ENCODE measurements at places on chromosomes 13 and 19.

GRCh38 chr13:78168981-78169380 is 250.3 kb upstream of the EDNRB start:
- DNase-seq = no peak

- DNase-seq = no peak
Observed at GRCh38 chr19:33441828-33442227, 68.3 kb downstream of the CEBPG start.

DNA sequence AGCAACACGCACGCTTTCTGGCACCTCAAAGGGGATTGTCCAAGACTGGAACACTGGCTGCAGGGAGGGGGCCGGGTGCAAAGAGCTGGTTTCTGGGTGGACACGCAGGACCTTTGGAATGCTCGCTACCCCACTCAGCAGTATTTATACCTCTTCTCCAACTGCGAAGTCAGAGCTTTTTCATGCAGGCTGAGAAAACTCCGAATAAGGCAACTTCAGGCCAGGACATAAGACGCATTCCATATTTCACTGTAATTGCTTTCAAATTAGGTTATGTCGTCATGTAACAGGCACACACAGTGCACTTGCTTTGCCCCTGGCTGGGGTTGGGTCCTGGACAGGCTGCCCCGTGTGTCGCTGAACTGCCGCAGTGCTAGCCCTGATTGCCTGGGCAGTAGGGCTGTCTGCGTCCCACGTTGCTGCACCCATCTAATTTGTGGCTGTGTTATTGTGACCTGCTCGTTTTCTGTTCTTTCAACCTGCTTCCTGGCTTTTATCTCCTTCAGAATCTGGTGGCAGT is 44.5 kb downstream of the ACTN4 start:
- DNase-seq = no peak

- no peak for DNase-seq
Observed at GRCh38 chr19:33948651-33949335, 152.1 kb downstream of the KCTD15 start.

- peak; percentile 20 for DNase-seq
Observed at GRCh38 chr13:71218960-71219359, 648.0 kb downstream of the DACH1 start.

DNA sequence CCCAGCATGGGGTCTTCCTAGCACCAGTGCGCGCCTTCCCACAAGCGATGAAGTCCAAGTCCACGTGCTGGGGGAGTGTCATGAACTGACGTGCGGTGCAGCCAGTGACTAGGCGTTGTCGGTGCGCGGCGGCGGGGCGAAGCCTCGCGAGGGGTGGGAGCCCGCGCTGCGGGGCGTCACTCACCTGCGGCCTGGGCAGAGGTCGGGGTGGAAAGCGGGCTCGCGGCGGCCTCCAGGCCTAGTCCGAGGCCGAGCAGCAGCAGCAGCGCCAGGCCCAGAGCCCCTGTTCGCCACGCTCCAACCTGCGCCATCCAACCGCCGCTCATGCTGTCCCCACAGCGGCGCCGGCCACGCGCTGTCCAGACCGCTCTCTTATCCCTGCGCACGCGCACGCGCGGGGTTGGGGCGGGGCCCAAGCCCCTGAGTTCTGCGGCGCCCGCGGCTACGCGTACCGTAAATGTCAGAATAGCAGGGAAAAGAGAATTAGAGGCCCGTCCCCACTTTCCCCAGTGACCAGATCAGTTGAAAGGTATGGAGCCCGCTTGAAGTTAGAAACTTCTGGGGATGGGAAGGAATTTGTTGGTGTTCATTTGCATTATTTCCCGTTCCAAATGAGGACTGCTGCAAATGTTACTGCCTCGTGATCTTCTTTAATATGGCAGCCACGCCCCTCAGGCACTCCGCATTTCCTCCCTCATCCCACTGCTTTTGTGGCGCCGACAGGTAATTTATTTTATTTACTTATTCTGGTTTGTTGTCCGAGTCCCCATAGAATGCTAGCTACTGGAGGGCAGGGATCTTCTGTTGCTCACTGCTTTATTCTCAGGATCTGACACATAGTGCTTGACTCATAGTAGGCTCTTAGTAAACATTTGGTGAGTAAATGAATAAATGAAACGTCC is at the start of gene CD320:
Gene CD320, minus strand, starts transcription at position 394 of the 902 bp plus-strand sequence. Its CDS starts 68 bp downstream, at position 326.
- DNase-seq = peak; percentile 94

GRCh38 chr13:101631395-101631794 is 178.9 kb downstream of the ITGBL1 start:
- DNase-seq = no peak

GRCh38 chr13:62997696-62998095 is 1582.0 kb upstream of the PCDH20 start:
- no peak for DNase-seq

GRCh38 chr19:33403221-33403972 is 29.9 kb downstream of the CEBPG start:
- DNase-seq = peak; percentile 100

DNA sequence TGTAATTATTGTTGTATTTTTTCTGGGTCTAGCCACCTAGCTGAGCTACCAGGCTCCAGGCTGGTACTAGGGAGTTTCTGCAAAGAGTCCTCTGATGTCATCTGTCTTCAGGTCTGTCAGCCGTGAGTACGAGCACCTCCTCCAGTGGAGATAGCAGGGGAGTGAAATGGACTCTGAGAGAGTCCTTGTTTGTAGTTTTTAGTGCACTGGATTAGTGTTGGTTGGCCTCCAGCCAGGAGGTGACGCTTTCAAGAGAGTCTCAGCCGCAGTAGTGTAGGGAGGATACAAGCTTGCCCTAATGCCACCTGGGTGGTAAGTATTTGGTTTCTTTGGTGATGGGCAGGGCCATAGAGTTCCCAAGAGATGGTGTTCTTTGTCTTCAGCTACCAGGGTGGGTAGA is 384.8 kb downstream of the SLC7A1 start:
- DNase-seq = no peak

DNA sequence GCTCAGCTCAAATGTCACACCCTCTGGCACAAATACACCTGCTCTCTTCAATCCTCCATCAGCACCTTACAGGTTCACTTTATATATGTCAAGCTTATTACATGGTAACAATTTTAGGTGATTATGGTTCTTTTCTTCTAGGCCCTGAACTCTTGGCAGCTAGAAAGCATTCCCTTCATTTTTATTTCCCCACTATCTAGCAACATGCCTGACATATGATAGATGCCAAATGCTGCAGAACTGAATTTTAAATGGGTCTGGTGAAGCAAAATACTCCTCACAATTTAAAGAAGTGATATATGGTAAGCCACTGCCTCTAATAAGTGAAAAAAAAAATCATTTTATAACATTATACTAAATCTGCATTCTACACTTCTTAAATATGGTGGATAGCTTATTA is 95.2 kb downstream of the USP12 start:
- no peak for DNase-seq

DNA sequence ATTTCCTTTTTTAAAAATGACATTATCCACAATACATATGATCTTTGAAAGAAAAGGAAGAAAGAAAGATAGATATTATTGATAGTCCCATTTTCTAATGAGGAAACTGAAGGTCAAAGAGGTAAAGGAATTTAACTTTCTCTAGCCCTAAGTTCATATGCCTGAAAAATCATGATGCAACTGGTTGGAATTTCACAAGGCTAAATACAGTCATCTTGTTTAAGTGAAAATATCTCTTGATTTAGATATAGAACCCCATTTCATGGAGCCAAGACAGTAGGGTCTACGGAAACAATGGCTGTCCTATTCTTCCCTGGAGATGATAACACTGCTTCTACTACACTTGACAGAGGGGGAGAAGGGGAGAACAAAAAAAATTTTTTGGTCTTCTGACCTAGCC is 366.2 kb downstream of the DNAJC15 start:
- DNase-seq = no peak

DNA sequence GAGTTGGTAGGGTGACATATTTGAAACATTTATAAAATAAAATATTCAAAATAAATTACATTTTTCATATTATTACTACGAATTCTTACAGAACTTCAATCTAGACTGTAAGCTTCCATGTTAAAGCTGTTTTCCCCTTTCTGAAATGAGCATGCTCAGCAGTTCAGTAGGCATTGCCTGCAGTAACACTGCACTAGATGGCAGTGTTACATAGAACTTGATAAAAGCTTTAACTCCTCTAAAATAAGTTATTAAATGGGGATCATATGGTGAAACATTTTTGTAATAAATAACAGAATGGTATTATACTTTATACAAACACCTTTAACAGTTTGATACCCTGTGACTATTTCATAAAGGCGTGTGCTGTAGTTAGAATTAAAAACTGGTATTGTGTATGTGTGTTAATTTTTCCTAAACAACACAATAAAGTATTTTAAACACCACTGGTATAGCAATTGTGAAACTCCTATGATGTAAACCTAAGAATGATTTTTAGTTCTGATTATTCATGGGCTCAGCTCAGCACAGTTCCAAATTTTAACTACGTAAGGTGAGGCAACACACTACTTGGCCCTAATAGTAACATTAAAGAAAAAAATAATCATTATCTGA is 11.6 kb upstream of the GPR18 start:
- DNase-seq = no peak

DNA sequence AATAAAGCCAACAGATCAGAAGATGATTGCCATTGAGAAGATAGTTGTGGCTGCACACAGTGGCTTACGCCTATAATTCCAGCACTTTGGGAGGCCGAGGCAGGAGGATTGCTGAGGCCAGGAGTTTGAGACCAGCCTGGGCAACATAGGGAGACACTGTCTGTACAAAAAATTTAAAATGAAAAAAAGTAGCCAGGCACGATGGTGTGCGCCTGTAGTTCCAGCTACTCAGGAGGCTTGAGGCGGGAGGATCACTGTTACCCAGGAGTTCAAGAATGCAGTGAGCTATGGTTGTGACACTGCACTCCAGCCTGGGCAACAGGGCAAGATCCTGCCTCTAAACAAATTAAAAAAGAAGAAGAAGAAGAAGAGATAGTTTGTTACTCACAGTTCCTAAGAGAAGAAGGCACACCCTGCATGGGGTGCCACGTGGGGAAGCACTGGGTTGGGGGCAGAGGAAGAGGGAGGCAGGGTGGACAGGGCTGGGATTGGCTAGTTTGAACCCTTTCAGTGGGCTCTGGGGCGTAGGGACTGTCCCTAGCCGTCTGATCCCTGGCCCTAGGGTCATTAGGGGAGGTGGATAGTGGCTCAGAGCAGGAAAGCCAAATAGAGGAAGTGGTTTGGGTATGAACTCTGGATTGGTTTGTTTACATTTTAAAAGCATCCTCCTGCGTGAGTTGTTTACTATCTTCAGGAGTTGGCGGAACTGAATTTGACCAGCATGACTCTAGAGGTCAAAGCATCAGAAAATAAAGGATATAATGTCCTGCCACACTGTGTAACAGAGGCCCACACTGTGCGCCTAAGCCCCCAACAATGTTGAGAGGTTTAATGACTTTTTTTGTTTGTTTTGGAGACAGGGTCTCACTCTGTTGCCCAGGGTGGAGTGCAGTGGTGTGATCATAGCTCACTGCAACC is 60.5 kb upstream of the MEDAG start:
- DNase-seq = peak; percentile 55

GRCh38 chr19:13024951-13025697 is 29.8 kb downstream of the NFIX start:
- no peak for DNase-seq

- no peak for DNase-seq
Observed at GRCh38 chr13:113787694-113788093, 28.7 kb downstream of the TMEM255B start.

Data from HuH-7 (cell line).